ENCODE measurements at places on chromosomes 2 and 18.

DNA sequence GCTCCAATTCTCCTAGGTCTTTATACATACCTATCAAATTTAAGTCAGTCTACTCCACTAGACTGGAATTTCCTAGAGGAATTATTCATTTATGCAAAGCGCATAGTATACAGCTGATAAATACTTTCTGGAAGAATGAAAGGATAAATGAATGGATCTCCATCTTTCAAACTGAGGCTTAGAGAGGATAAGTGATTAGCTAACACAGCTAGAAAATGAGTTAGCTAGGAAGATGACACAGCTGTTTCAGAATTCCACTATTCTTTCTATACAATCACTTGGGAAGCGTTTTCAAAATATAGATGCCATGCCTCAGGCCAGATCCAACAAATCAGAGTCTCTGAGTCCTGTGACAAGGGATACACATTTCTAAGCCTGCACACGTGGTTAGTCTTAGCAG, 1146.6 kb upstream of the ZEB2 start:
- DNase-seq = no peak

DNA sequence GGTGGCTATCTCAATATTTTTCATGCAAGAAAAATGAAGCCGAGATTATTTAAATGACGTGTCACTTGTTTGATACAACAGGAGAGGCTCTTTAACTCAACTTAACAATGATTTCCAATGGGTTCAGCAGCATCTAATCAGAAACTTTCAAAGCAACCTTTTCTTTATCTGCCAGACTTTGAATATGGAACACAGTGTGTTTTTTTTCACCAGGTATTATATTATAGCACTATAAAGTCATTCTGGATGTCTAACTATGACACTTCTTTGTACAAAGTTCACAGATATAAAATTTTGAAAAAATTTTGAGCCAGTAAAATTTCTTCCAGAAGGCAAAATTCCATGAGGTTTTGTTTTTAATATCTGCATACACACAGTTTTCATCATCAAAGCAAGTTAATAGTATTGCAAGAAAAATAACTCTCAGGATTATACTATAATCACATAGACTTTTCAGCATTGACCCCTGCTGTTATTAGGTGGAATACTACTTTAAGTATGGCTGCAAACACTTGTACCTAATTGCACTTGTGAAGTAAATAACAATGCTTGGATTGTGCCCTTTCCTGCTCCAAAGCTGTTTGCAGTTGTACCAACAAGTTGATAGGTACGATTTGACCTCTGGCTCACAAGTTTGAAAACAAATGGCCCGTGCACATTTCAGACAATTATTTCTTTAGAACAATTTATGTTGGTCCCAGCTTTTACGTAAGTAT, 44.0 kb upstream of the DSG1 start:
- DNase-seq = no peak

DNA sequence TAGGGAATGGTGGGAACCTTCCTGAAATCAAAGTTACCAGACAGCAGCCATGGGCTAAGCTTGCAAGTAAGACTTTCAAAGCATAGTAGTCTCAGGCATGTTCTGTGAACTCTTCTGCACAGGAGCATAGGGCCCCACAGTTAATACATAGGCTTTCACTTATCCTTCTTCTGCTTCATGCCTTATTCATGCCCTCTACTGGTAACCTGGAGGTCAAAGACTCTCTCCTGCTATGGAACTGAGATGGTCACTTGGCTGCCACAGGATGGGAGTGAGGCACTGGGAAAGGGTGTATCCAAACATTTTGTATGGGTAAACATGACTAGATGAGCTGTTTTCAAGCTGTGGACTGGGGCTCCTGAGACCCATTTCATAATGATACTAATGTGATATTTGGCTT, 49.1 kb upstream of the ZNF638 start:
- peak; percentile 41 for DNase-seq

GRCh38 chr2:156562124-156562523, 125.9 kb downstream of the GPD2 start:
- DNase-seq = peak; percentile 87

DNA sequence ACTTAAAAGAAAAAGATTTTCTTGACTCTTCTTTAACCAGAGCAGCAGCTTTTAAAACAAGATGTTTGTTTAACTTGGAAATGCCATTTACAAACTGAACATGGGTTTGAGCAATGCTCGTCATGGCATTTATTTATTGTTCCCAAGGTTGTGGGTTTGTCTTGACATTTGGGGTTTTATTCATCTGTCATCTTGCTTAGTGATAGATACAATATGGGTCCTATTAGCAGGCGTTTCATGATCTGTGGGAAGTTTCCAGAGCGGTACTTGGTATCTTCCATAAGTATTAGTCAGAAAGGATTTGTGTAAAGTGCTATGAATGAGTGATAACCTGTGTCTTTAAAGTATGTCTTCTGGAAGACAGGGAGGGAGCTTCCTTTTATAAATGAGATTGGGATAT, 29.9 kb upstream of the MGAT5 start:
- DNase-seq = no peak

GRCh38 chr2:157933160-157933920, 57.2 kb upstream of the ACVR1 start:
- peak; percentile 64 for DNase-seq

DNA sequence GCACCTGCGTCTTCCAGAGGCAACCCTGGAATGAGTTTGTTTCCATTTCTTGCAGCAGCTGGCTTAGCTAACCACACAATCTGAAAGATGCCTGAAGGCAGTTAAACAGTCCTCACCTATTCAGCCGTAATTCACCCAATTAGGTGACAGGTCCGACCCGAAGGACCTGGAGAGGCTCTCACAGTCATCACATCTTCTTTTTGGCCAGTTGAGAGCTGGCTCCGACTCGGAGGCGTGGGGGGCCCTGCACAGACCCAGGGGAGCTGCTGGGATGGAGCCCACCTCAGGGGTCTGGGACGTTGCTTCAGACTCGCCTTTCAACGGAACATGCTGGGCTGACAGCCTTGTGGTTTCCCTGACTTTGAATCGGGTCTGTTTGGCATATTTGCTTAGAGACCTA, 187.3 kb downstream of the RTP5 start:
- DNase-seq = no peak

DNA sequence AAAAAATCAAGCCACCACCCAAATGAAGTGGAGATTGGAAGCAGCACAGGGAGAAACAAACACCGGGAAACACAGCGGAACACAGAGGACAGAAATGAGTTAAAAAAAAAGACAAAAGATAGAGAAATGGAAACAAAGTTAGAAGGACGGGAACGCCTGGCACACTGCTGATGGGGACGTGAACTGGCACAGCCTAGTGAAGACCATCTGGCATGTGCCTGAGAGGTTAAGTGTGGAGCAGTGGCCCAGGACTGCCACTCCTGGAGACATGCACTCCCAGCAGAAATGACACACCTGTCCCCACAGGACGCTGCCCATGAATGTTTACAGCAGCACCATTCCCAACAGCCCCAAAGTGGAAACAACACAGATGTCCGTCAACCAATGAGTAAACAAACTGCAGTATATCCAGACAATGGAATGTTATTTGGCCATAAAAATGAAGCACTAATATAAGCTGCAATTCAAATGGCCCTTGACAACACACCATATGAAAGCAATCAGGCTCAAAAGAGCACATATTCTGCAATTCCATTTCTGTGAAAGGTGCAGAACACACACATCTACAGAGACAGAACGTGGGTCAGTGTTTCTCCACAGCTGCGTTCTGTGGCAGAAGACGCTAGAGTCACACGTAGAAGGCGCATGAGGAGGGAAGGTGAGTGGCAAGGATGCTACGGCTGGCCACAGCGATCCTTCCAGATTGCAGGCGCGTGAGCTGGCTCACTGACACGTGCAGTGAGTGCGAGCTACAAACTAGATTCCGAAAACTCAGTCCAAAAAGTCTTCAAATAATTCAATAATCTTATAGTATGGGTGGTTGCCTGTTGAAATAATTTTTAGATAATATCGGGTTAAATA, 24.6 kb downstream of the THAP4 start:
- DNase-seq = no peak

DNA sequence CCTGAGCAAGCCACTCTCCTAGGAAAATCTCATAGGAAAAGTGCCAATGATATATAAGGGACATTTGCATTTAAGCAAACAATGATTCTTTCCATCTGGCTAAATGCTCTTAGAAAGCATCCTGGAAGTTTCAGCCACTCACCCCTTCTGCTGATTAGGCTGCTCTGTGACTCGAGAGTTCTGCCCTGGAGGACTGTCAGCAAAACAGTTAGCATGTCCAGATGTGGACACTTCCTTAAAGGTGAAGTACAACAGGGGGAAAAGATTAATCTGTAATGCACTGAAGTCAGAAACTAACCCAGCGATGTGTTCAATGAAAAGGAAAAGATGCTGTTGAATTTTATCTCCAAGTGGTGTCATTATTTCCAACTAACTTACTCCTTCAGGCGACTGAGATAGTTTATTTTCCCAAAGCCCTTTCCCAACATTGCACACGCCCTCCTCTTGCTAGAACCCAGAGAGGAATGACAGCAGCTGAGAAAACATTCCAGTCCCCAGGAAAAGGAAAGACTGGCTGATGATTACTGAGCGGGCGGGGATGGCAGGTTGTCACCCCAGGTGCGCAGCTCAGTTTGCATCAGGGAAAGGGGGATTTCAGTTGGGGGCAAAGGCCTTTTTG, 214.0 kb downstream of the SS18 start:
- DNase-seq = no peak

- DNase-seq = no peak
Observed at GRCh38 chr18:46068763-46069162, 3.3 kb downstream of the PSTPIP2 start.

GRCh38 chr2:222504719-222505118, 80.4 kb downstream of the SGPP2 start:
- no peak for DNase-seq

GRCh38 chr2:150607390-150607811, 119.9 kb upstream of the RND3 start:
- no peak for DNase-seq

DNA sequence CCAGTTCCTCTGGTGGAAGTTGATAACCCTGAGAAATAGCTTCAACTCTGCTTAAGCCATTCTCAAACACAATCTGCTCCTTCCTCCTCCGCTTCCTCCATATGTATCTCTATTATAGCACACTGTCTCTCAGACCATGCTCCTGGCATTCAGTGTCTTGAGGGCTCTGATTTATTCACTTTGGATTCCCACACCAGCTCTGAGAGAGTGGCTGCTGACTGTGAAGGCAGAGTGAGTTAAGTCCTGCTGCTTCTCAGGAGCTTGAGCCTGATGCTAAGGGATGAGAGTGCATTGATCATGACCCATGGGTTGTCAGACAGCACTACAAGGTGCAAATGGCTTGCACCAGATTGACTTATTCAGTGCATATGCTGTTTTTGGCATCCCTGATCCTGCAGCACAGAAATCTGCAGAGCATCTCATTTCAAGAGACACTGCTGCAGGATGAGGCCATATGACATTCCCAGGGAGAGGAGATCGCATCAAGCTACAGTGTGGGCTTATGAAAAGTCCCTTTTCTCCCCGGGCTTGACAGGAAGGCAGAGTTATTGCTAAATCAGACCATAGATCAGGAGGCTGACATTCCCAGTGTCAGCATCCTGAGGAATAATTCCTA, 500.5 kb upstream of the RAB6C start:
- DNase-seq = no peak

DNA sequence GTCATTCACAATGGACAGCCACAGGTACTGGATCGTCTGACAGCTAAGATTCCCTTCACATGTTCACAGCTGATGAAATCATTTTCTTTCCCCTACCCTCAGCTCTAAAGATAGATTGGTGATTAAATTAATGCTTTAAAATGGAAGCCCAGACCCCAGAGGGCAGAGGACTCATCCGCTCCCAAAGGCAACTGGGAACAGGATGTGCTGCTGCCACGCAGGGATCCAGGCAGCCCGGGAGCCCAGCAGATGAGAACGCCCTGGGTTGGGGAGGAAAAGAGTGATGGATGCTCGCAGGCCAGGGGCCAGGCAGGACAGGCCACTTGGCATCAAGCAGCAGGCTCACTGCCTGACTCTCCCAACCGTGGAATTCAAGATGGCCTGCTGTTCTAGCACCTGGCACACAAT, 41.3 kb downstream of the HDHD2 start:
- DNase-seq = no peak

GRCh38 chr2:128091726-128092080, 703 bp downstream of the UGGT1 start:
- DNase-seq = no peak

GRCh38 chr2:173657996-173658717, 303.5 kb downstream of the CDCA7 start:
- DNase-seq = no peak

DNA sequence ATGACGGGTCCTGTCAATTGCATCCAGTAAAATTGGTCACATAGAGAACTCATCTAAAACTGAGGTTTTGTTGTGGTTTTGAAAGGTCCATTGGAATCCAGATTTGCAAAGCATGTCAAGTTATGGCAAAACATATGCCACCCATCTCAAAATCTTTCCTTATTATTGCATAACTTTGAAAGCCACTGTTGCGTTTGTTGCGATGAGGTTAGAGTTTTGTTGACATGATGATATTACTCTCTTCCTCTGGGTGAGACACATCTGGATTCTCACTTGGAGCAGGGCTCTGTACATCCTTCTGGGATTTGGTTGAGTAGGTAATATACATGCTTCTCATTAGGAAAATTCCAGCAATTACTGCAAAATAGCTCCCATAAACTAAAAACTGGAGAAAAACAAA, 20.6 kb downstream of the SCYGR5 start:
- no peak for DNase-seq

GRCh38 chr2:140274891-140275290, 1494.7 kb upstream of the NXPH2 start:
- DNase-seq = no peak

- DNase-seq = no peak
Observed at GRCh38 chr2:11553661-11554398, 20.0 kb downstream of the GREB1 start.
